ENCODE measurements at places on chromosomes 11 and 22. TPM values are rescaled to one million over a fixed set of nuclear protein-coding genes. Genes with fewer than 3 reads are reported as not detected.

Gene APLNR
- 1.4 TPM for total RNA-seq

Gene OR6M1
- not detected for total RNA-seq

Gene CENPM
- total RNA-seq = 56.7 TPM

Gene PRDM11
- total RNA-seq = 2.6 TPM

DNA sequence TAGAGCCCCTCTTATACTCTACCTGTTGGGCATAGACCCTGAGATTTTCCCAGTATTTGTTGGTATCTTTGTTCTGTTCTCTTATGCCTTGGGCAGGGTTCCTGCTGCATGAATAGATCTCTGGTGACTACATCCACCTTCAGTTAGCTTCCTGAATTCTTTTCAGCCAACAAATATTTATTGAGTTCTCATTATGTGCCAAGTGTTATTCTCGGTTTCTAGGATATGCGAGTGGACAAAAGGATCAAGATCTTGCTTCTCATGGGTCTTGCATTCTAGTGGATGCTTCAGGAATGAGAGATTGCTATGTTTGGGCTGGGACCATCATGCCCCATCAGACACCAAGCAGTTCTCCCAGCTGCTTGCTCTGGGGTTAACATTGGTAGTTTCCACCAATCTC, 340.0 kb downstream of the METTL15 start:
- no peak for DNase-seq

DNA sequence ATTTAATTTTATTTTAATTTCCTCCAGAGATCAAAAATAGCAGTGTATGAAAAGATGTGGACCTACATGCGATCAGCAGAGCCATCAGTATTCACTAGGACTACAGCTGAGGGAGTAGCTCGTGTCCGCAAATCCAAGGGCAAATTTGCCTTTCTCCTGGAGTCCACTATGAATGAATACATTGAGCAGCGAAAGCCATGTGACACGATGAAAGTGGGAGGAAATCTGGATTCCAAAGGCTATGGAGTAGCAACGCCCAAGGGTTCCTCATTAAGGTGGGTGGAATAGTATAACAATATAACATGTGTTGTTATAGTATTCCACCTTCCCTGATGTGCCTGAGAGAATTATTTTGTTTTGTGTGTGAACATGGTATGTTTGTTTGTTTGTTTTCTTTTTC, 88.3 kb downstream of the MSANTD4 start:
- no peak for DNase-seq

- DNase-seq = no peak
Measured at GRCh38 chr22:26323013-26323412, 106.0 kb upstream of the ASPHD2 start.

- DNase-seq = no peak
Measured at GRCh38 chr11:79335681-79336080, 105.1 kb downstream of the TENM4 start.

- DNase-seq = no peak
Measured at GRCh38 chr11:95283650-95284049, 52.6 kb upstream of the SESN3 start.

DNA sequence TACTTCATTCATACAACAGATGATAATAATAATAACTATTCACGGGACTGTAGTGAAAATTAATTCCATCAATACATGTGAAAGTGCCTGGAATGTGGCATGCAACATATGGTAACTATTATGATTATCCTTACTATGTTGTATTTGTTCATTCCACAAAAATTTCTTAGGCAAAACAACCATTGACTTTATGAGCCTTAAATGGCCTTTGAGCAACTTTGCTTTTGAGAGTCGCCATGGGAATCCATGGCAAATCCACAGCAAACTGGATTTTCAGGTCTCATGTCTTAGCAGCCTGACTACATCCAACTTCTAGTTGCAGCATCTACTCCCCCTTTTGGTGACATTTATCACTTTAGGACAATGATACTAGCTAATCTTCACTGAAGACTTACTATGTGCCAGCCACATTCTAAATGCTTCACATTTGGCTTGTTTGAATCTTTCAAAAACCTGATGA, 56.8 kb downstream of the SLC1A2 start:
- no peak for DNase-seq

DNA sequence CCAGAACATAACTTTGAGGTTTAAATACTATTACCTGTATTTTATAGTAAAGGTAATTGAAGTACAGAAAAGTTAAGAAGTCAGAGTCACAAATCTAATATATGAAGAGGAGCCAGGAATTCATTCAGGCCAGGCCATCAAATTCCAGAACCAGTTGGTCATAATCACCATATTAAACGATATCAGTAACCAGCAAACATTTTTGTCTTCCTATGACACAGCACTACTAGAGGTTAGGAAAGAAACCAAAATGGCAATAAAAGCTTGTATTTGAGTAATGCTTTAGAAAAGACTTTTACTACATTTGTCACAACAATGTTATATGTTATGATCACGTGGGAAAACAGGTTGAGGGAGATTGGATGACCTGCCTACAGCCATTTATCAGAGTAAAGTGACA, 62.2 kb downstream of the DKK3 start:
- DNase-seq = no peak

- peak; percentile 90 for DNase-seq
Measured at GRCh38 chr11:61787928-61788491, 4.4 kb downstream of the TMEM258 start.

DNA sequence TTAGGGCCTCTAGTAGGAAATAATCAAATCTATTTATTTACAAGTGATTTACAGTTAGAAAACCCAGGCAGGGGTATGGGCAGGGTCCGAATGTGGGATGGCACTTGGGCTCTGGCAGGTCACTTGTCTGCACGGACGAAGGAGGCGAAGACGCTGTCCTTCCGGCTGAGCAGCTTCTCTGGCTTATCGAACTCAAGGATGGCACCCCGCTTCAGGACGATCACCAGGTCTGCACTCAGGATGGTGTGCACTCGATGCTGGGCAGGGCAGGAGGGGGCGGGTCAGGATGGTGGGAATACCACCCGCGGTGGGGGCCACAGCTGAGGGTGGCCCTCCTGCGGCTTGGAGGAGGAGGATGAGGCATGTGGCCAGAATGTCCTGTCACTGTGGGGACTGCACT, 4.4 kb upstream of the KCNJ11 start:
- DNase-seq = peak; percentile 29

DNA sequence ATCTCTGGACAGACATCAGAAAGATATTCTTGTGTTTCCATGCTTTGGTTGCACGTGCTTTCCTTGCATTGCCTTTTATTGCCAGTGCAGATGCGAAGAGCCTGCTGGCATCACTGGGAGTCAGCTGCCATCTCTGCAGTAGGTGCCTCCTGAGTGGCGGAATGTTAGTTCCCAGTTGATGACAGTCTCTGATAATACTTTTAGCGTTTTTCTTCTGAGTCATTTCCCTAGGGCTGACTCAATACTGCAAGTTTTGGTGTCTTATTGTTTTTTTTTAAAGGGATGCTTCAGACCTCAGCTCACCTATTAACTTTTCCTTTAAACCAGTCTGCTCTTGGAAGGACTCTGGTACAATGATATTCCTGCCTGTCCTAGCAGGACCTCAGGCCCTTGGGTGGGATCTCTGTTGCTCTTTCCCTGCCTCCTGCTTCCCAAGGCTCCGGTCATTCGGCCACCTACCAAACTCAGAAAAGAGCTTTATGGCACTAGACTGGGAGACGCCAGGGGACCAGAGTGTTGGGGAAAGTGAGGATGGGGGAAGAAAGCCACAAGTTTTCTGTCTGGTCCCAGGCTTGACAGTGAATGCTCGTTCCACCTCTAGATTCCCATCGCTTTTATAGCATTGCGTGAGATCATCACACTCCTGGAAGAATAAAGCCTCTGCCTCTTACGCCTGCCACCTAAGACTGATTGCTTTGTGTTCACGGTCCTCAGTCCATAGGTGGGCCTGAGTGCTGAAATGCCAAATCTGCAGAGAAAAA, 308.7 kb downstream of the DDX10 start:
- DNase-seq = no peak

GRCh38 chr11:116567721-116568242, 205.0 kb downstream of the BUD13 start:
- DNase-seq = no peak

DNA sequence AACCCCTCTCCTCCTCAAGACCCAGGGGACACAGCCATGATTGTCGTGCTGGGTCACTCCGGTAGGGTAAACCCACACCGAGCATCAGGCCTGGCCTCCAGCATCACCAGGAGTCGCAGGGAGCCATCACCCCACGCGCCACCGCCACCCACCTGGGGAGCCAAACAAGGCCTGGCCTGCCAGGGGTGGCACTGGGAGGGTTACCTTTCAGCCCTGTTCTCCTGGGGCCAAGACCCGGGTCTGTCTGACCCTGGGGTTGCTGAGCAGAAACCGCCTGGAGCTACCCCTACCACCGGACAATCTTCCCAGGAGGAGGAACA, 39.3 kb upstream of the NNMT start:
- DNase-seq = peak; percentile 59

DNA sequence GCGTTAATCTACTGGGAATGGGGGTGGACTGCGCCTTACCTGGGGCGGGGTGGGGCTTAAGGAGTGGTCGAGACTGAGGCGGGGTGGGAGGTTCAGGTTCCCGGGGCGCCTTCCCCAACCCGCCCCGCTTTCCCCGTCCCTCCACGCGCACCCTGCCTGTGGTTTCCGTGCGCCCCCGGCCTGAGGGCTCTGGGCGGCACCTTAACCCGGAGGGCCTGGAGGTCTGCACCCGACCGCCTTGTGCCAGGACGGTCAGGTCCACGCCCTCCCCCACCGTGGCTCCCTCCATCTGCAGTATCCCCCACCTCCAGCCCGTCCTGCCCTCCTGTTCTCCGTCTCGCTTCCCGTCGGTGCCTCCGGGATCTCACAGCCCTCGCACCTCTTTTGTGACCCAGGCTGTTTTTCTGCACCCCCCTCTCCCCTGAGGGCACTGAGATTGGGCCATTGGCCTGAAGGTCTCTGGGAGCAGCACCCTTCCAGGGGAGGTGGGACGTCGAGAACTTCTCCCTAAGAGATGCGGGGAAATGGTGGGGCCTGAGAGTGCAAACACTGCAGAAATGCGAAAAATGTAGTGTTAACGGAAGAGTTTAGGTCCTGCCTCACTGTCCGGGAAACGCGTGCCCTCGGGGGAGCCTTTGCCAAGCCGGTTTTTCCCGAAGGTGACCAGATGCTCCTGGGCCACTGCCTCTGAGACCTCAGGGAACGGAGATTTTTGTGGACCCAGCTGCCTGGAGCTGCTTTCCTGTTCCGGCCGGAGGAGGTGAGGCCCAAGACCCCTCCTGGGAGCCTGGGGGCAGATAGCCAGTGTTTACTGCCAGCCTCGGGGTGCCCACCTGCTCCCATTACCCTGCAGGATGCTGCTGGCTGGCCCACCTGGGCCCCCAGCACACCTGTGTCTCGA, 1.2 kb upstream of the ASCL2 start:
- peak; percentile 74 for DNase-seq

GRCh38 chr22:20964799-20965103, 2.3 kb upstream of the AIFM3 start:
- peak; percentile 85 for DNase-seq

DNA sequence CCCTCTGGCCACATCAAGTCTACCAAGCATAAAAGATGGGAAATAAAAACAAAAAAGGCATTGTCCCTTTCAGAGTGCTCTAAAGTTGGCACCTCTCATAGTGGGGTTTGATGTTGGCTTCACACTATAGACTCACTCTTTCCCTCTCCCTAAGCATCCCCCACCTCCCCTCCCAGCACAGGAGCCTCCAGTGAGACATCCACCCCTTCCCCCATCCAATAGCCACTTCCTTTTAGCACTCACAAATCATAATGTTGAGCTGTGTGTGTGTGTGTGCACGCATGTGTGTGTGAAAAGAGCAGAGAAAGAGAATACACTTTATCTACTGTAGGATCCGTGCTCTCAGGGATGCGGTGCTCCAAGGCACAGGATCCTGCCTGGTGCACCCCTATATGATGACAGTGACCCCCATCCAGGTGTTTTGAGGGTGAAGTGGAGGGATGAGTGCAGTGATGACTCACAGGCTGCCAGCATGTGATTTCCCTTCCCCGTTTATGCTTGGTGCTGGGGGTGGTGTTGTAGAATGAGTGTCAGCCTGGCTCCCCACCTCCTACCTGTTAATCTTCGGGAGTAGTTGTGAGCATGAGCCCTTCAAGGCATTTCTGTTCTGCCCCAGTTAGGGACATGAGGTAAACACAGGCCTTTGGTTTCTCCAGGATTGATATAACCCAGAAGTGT, 235.2 kb upstream of the B3GAT1 start:
- no peak for DNase-seq
